Activated CD4-positive, alpha-beta T cell treated with anti-CD3 and anti-CD28 coated beads, Interleukin-2, amount 50 U/mL, for 24 hours (primary cell): ENCODE measurements at places on chromosomes 3 and 15.

GRCh38 chr15:90885432-90886290, 1.4 kb downstream of the FES start:
- DNase-seq: peak; percentile 72

DNA sequence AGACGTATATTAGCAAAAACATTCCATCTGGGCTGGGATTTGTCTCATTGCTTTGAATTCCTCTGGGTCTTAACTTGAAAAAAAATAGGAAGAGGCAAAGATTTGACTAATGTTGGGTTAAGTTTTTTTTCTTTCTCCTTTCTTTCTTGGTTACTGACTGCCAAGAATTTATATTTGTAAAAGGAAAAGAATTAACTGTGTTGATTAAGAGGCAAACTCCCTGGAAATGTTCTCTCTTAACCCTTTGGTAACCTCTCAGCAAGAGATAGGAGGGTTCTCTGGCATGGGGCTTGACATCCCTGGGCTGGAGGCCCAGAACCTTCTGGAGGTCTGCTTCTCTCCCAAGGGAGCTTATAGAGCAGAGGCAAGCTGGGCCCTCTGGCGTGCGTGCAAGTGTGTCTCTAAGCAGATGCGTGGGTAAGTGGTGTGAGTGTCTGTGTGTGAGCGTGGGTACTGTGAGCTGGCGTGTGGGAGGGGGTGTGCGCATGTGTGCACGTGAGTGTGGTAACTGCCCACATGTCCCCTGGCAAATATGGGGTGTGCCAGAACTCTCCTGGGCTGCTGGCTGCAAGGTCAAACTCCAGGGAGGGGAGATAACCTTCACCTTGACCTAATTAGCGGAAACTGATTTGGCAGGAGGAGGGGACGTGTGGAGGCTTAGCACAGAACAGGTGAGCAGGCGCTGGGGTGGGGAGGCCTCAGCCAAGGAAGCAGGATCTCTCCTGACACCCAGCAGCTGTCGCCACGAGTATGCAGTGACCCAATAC, 49.4 kb upstream of the MAGEF1 start:
- DNase-seq: no peak

DNA sequence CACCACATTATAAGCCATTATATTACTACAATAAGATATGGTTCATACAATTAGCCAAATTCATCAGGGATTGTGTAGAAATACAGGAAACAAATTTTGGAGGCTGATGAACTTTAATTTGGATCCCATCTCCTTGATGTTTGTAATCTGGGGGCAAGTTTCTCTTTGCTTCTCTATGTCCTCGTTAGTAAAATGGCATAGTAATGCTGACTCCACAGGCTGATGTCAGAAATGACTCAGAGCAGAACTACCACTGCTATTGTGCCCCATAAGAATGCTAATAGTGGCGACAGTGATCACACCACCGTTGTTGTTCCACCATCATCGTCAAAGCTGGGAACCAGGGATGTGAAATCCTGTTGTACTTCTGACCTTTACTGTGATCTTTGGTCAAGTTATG, 722.3 kb upstream of the LMCD1 start:
- DNase-seq: no peak

- DNase-seq: no peak
Measured at GRCh38 chr15:76234337-76234889, 76.9 kb downstream of the ETFA start.

DNA sequence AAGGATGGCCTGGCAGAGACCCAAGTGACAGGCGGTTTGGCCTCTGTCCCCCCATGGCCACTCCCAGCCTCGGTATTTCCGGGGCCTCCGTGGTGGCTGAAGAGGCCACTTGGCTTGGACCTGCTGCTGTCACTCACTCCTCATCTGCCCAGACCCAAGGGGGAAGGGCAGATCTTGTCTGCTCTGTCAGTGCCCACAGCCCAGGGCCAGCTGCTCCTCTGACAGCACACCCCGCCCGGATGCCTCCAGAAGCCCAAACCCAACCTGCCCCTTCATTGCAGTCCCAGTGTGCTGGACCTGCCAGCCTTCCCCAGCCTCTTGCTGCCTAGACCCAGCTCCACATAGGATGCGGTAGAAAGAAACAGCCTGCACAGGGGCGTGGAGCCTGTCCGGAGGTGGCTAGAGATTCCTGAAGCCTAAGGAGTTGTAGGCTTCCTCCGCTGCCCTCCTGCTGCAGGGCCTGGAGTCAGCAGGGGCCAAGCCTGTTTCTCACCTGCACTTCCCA, 52.0 kb downstream of the MAGEF1 start:
- no peak for DNase-seq

DNA sequence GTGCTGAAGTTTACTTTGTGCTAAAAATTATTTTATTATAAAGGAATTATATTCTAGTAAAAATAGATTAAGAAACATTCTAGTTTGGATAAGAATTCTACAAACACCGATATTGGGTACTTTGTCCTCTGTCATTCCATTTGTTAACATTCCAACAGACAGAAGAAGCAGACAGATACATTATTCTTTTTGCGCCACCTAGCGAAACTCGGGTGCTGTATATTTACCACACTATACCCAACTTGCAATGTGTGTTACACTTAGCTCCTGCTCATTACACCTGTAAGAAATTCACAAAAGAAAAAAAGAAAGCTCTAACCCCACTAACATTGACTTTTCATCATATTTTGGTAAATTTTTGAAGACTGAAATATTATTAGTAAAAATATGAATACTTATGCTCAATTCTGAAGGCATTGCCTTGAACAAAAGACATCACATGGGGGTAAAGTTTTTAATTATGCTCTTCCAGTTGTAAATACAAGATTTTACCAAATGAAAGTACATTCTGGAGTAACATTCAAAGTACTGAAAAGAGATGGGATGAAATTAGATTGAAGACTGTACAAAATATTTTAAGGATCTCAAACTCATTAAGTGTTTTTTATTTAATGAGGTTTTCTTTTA, 136.5 kb upstream of the MLF1 start:
- DNase-seq: no peak

GRCh38 chr3:176739159-176739558, 458.1 kb downstream of the TBL1XR1 start:
- no peak for DNase-seq

- DNase-seq: no peak
Measured at GRCh38 chr3:127822682-127823425, 539 bp upstream of the MGLL start.

- no peak for DNase-seq
Measured at GRCh38 chr15:37625576-37625975, 308.9 kb upstream of the TMCO5A start.

GRCh38 chr3:14967285-14967684, 19.9 kb downstream of the NR2C2 start:
- DNase-seq: no peak

DNA sequence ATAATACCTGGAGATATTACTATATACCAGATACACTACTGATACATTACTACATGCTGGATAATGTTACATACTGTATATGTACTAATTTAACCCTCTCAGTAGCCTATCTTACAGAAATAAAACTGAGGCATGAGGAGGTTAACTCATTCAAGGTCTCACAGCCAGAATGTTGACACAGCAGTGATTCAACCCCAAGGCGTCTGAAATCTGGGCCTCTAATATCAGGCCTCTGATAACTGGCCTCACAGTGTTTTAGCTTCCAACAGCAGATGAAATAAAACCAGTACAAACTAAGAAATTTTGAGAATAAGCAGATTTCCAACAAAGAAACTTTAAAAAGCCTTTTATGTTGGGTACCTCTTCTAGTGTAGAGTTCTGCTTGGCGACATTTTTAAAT, 23.4 kb downstream of the DZIP1L start:
- DNase-seq: no peak

DNA sequence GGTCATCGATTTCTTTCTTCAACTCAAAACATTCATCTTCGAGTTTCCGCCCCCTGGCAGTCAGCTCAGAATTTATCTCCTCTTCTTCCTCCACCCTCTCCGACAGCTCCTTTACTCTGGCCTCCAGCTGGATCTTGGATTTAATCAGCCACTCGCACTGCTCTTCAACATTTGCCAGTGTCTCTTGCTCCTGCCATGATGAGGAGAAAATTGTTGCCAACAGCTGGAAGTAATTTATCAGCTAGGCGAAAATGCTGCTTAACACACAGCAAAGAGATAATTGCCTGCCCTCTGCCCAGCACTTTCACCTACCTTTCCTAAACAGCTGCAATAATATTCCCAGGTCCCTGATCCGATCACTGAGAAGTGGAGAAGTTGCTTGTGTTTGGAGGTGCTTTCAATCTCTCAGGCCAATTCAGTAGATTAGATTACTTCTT, 69.3 kb downstream of the MYH15 start:
- DNase-seq: no peak
